ENCODE measurements at places on chromosomes 5 and 9. TPM values are rescaled to one million over a fixed set of nuclear protein-coding genes. Genes with fewer than 3 reads are reported as not detected.

The RAB3C gene
- not detected for total RNA-seq

GRCh38 chr9:99919930-99920329, 13.5 kb downstream of the STX17 start:
- DNase-seq = no peak

GRCh38 chr5:38456657-38457399, 99.6 kb downstream of the LIFR start:
- DNase-seq = no peak

The FCN2 gene
- total RNA-seq = not detected

DNA sequence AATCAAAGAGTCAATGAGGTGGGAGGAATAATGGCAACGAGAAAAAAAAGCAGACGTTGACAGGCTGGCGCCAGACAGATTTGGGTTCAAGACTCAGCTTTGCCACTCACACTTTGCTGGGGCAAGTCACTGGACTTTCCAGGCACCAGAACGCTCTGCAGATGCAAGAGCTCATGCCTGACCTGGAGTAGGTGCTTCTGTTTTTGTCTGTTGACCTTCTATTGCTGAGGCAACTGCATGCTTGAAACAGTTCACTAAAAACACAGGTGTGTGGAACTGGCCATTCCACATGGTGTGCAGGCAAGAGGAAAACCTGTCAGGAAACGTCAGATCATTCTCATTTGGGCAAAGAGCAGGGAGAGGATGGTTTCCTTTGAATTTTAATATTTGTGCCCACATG, 161.2 kb upstream of the SMIM23 start:
- no peak for DNase-seq

The SHC3 gene
- total RNA-seq = not detected

- DNase-seq = no peak
Observed at GRCh38 chr9:97809666-97810344, 43.2 kb upstream of the FOXE1 start.

- no peak for DNase-seq
Observed at GRCh38 chr5:56639476-56639875, 175.9 kb upstream of the MAP3K1 start.

DNA sequence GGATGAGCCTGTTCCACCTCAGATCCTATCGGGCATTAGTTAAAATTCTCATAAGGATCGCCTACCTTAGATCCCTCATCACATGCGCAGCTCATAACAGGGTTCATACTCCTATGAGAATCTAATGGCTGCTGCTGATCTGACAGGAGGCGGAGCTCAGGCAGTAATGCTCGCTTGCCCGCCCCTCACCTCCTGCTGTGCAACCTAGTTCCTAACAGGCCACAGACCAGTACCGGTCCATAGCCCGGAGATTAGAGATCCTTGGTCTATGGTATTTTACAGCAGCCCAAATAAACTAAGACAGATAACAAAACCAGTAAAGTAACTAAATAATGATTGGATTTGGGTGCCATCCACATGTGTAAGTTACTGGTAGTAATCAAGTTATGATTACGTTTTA, 17.5 kb downstream of the GOLPH3 start:
- DNase-seq = no peak

The SOHLH1 gene
- total RNA-seq = not detected

DNA sequence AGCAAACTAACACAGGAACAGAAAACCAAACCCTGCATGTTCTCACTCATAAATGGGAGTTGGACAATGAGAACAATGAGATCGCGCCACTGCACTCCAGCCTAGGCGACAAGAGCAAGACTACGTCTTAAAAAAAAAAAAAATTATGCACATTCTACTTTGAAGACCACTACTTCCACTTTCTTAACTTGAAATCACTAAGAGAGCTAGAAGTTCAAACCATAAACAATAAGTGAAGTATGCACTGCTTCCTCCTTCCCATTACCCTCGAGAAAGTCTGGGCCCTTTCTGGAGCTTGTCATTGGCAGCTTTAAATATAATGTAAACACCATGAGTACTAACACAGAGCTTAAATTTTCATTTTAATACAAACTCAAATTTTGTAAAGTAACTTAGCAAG, 94.9 kb downstream of the TLE1 start:
- no peak for DNase-seq

GRCh38 chr5:138927544-138927943, 52.4 kb upstream of the LRRTM2 start:
- no peak for DNase-seq

DNA sequence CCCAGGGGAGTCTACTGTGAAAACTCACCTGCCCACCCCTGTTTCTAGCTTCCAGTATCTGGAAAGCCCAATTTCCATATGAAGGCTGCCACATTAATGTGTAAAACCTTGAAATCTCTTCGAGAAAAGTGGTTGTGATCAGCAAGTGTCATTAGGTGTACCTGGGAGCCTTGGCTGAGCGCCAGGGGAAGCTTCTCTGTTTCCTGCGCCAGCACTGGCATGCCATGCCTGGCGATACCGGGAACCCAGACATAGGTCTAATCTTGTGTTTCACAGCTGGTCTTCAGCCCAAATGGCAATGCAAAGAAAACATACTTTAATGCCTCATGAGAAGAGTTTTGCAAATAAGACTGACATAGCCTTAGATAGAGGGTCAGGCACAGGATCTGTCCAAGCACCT, 101.6 kb downstream of the TENT4A start:
- no peak for DNase-seq

The LHX6 gene
- not detected for total RNA-seq

DNA sequence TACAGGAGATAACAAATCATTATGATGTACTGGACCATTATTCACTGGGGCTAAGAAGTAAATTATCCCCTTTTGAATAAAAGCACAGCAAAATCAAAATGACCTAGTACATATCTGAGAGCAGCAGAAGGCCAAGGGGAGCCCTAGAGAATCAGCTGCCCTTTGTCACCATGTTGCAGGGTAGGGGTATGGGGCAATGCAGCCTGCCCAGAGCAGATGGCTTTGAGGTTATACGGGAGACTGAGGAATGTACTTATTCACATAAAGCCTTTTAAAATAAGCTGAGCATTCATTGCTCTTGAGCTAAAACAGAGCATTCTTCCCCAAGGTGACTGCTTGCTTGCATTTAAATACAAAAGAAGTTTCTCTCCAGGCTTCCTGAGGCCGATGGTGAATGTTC, 2.6 kb upstream of the TNFAIP8 start:
- DNase-seq = no peak
